ENCODE measurements at places on chromosomes 7 and 10.

- no peak for DNase-seq
These were observed 133.8 kb upstream of the UNC5B start for GRCh38 chr10:71078454-71079145.

- no peak for DNase-seq
These were observed 46.5 kb downstream of the INPP5F start for GRCh38 chr10:119772334-119772733.

- DNase-seq: peak; percentile 7
These were observed 97.6 kb downstream of the SUGCT start for GRCh38 chr7:40232242-40232893.

DNA sequence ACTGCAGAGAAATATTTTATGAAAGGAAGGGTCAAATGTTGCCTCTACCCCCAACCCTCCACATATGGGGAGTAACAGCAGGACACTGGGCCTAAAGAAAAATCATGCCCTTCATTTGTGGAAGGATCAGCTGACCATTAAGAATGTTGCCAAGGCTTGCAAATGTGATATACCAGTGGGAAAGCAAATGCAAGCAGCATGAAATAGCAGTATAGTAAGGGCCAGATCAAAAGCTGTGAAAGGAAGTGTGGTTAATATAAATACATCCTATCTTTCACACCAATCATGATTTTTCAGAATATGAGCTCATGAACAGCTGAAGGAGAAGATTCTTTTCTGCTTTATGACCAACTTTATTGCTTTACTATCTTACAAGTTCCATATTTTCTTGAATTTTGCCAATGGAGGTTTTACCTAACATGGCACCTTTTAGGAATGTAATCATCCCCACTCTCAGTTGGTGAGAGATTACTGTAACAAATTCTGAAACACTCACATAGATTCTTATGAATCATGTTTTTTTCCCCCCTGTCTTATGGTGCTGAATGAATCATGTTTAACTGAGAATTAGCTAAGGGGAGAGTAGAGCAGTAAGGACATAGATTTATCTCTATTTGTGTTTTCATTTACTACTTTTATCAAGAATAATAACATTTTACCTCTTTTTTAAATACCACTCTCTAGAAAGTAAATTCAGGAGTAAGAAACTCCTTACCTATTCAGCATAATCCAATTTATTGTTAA lies 12.1 kb upstream of the ATAD1 start:
- DNase-seq: no peak
